Skeletal muscle cell (primary cell): ENCODE measurements at places on chromosomes 5 and 9.

- no peak for DNase-seq
These were observed 57.0 kb upstream of the SAP30L start for GRCh38 chr5:154388842-154389241.

GRCh38 chr9:6268826-6269397 is 53.3 kb downstream of the IL33 start:
- no peak for DNase-seq

DNA sequence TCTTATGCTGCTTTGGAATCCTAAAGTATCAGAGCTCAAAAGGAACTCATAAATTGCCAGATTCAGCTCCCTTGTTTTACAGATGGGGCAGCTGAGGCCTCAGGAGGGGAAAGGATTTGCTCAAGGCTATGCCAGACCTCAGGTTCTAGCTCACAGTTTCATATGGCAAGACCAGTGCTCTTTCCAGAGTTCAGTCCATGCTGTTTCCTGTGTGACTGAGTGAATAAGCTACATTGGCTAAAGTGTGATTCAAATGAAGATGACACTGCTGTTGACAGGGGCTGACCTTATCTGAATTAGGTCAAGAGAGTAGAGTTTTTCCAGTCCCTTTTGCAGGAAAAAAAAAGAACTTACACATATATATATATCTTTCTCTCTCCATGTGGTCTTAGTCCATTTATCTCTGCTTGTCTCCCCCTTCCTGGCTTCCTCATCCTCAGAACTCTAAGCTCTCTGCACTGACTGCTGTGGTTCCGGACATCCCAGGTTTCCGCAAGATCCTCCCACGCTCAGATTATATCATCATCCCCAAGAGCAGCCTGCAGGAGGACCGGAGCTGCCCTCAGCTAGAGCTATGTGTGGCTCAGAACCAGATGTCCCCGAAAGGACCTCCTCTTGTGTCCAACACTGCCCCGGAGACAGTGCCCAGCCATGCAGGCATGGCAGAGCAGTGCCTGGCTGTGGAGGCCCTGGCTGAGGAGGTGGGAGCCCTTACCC is 9.3 kb downstream of the HMGXB3 start:
- DNase-seq, result no peak

DNA sequence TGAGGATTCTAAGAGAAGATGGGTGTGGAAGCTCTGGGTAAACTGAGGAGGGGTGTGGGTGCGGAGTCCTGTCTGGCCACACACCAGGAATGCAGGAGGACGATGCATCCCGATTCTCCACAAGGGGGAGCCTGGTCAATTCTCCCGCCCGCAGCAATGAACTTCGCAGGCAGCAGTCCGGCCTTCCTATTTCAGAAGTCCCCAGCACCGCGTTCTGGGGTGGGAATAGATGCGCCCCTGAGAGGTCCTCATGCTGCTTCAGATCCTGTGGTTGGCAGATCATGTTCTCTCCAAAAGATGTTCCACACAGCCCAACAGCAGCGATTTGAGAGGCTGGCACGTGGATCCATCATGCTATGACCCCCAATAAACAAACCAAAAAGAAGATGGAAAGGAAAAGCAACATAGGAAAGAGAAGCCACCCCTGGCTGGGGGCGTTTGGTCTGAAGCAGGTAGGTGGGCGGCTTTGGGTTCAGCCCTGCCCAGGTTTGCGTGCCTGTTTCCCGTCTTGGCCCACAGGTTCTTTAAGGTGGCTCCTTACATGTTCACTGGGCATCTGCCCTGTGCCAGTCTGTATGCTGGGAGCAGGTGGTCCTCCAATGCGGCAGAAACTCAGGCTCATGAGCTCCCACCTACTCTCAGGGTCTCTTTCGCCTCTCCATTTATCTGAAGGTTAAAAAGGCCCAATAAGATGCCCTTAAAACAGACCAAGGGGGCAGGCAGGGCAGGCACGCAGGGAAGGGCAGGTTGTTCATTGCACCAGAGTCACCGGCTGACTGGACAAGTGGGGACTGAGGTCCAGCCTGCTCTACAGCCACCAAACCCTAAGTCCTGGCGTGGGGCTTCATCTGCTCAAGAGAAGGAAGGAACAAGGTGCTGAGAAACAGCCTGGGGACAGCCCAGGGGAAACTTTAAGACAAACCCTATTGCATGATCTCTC is 171.6 kb downstream of the PAX5 start:
- peak; percentile 6 for DNase-seq

DNA sequence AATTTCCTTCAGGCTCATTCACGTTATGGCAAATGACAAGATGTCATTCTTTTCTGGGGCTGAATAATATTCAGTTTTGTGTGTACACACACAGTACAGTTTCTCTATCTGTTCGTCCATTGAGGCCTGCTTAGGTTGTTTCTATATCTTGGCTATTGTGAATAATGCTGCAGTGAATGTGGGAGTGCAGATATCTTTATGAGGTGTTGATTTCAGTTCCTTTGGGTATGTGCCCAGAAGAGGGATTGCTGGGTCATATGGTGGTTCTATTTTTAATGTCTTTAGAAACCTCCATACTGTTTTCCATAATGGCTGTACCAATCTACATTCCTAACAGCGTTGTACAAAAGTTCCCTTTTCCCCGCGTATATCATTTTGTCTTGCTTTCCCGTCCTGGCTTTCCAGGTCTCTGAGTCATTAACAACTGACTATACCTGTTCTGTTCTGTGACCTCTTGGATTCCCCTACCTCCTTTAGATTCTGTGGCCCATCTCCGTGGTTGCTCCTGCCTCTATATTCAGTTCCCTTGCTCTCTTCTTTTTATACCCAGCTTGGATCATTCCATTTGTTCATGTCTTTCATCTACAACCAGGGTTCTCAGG is 6.8 kb downstream of the SNX30 start:
- DNase-seq, result peak; percentile 62

GRCh38 chr9:117706421-117707116 is 2.4 kb downstream of the TLR4 start:
- DNase-seq, result no peak

GRCh38 chr9:124595743-124596142 is 88.5 kb upstream of the NR5A1 start:
- DNase-seq, result no peak

- DNase-seq, result peak; percentile 35
These were observed 569.7 kb downstream of the ZNF608 start for GRCh38 chr5:124176692-124177091.

GRCh38 chr9:36149197-36149596 is 12.7 kb downstream of the GLIPR2 start:
- DNase-seq, result no peak
